ENCODE measurements at places on chromosomes 3 and 15. TPM values are rescaled to one million over a fixed set of nuclear protein-coding genes. Genes with fewer than 3 reads are reported as not detected.
A peak's percentile ranks its signal among the peaks of the same experiment; 100 is the strongest.

FRMD5 gene
- not detected for total RNA-seq

- H3K4me3 ChIP-seq = no peak overlapping the region
- H3K27me3 ChIP-seq = no peaks in the 10 kb centered on the region
- no peaks in the 10 kb centered on the region for H3K36me3 ChIP-seq
- no peaks in the 10 kb centered on the region for H3K4me1 ChIP-seq
- no peak overlapping the region for H3K27ac ChIP-seq
Measured at GRCh38 chr3:156617781-156618180, 56.6 kb upstream of the TIPARP start.

GRCh38 chr15:85607842-85608241 lies 186.9 kb downstream of the KLHL25 start:
- H3K36me3 ChIP-seq = peaks cover 13% of the 10 kb centered on the region
- DNase-seq = no peak
- no peaks in the 10 kb centered on the region for H3K4me1 ChIP-seq
- H3K4me3 ChIP-seq = no peak overlapping the region
- no peaks in the 10 kb centered on the region for H3K27me3 ChIP-seq
- H3K27ac ChIP-seq = peak overlapping the region; percentile 33

IFRD2 gene
- 55.7 TPM for total RNA-seq

CD96 gene
- total RNA-seq = 1.3 TPM

DNA sequence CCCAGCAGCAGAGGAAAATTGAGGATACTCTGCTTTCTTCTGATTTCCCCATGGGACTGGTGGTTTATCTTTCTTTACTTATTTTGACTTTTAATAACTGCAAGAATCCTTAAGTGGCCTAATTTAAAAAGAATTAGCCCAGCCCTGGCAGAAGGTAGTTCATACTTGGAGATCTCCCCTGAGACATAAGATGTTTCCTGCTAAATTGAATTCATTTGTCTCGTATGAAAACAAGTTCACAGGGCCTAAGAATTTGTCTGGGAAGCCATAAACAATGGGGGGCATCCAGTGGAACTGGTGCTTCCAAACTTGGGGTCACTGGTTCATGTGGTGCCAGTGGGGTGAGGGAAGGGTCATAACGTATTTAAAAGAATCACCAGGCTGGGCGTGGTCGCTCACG lies 283.1 kb upstream of the RASGRP1 start:
- H3K36me3 ChIP-seq = no peaks in the 10 kb centered on the region
- DNase-seq = no peak
- H3K4me1 ChIP-seq = no peaks in the 10 kb centered on the region
- no peaks in the 10 kb centered on the region for H3K27me3 ChIP-seq
- no peak overlapping the region for H3K27ac ChIP-seq

GRCh38 chr3:98917608-98918007 lies 16.1 kb upstream of the DCBLD2 start:
- H3K27me3 ChIP-seq = no peaks in the 10 kb centered on the region
- DNase-seq = no peak
- H3K4me1 ChIP-seq = no peaks in the 10 kb centered on the region
- no peaks in the 10 kb centered on the region for H3K36me3 ChIP-seq
- no peak overlapping the region for H3K4me3 ChIP-seq

SMCO1 gene
- not detected for total RNA-seq

DNA sequence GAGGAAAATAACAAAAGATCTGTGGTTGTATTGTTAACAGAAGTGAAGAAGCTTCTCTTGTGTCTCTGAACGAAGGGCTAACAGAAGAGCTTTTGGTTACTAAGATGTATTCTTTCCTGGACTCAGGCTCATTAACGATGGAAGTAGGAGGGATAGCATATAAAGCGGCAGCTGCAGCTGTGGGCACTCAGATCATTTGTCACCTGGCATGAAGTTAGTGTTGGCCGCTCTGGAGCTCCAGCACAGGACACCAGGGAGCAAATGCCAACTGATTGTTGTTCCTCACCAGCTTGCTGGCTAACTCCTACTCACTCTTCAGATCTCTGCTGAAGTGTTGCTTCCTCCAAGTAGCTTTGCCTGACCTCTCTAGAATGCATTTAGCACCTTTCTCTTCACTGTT lies 15.5 kb upstream of the SLITRK3 start:
- no peak for DNase-seq
- peaks cover 3% of the 10 kb centered on the region for H3K4me1 ChIP-seq
- H3K4me3 ChIP-seq = no peak overlapping the region
- H3K27me3 ChIP-seq = no peaks in the 10 kb centered on the region

CLSTN2 gene
- 2.2 TPM for total RNA-seq

VILL gene
- total RNA-seq = 2.2 TPM

MYO5C gene
- total RNA-seq = 8.6 TPM

DNA sequence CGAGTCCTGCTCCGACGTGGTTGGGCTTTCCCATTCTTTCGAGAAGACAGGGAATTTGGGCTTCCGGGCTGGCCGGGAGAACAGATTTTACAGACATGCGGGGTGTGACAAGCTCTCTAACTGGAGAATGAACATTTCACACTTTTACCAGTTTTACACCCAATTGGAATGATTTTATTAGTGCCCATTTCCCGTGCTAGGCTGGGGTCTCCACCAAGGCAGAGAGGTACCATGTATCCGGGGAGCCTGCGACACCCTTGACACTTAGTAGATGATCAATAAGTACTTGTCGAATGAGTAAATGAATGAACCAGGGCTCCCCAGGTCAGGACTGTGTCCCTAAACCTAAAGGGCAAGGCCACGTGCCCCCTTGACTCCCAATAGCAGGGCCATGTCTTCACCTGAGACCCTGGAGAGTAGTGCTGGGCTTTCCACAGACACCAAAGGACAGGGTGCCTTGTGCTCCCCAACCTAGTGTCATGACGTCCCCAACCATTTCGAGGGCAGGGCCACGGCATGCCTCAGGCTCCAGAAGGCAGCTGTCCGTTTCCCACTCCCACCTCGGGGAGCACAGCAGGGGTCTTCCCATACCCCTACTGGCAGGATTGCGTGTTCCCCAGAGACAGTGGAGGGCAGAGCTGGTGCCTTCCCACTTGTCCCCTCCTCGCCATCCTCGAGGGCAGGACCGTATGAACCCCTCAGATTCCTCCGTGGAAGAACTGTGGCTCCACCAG lies 679 bp upstream of the MYD88 start:
- H3K4me1 ChIP-seq = peaks cover 34% of the 10 kb centered on the region
- H3K4me3 ChIP-seq = peak overlapping the region; percentile 83
- H3K27me3 ChIP-seq = no peaks in the 10 kb centered on the region
- H3K27ac ChIP-seq = peak overlapping the region; percentile 88
- H3K36me3 ChIP-seq = peaks cover 21% of the 10 kb centered on the region

DNA sequence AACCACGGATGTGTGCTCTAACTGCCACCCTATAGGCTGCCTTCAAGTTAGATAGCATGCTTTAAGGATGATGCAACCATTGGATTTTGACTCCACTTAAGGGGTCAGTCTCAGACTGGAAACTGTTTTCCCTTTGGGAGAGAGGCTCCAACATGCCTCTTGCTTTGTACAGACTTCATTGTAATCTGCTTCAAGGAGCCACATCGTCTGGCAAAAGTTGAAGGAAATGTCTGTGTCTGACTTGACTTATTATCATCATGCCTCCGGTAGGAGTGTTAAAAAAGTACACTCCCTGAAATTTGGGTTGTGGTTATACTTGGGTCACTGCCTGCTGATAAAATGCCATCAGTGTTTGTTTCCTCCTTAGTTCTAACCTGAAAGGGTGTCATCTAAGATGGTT lies 245.4 kb upstream of the CDIN1 start:
- no peak overlapping the region for H3K27ac ChIP-seq
- H3K27me3 ChIP-seq = no peaks in the 10 kb centered on the region
- H3K36me3 ChIP-seq = no peaks in the 10 kb centered on the region
- no peaks in the 10 kb centered on the region for H3K4me1 ChIP-seq
- no peak overlapping the region for H3K4me3 ChIP-seq

- no peak for DNase-seq
- H3K4me3 ChIP-seq = no peak overlapping the region
- no peaks in the 10 kb centered on the region for H3K27me3 ChIP-seq
- no peaks in the 10 kb centered on the region for H3K36me3 ChIP-seq
Measured at GRCh38 chr3:31929826-31930502, 51.1 kb downstream of the OSBPL10 start.

- peaks cover 7% of the 10 kb centered on the region for H3K4me1 ChIP-seq
- H3K27me3 ChIP-seq = no peaks in the 10 kb centered on the region
- H3K4me3 ChIP-seq = no peak overlapping the region
- H3K27ac ChIP-seq = no peak overlapping the region
- H3K36me3 ChIP-seq = peaks cover 5% of the 10 kb centered on the region
Measured at GRCh38 chr3:24136624-24137310, 191.7 kb downstream of the NR1D2 start.

- no peaks in the 10 kb centered on the region for H3K36me3 ChIP-seq
- H3K27ac ChIP-seq = no peak overlapping the region
- DNase-seq = no peak
- H3K27me3 ChIP-seq = no peaks in the 10 kb centered on the region
- no peak overlapping the region for H3K4me3 ChIP-seq
Measured at GRCh38 chr3:20396335-20396734, 210.3 kb upstream of the SGO1 start.

DNA sequence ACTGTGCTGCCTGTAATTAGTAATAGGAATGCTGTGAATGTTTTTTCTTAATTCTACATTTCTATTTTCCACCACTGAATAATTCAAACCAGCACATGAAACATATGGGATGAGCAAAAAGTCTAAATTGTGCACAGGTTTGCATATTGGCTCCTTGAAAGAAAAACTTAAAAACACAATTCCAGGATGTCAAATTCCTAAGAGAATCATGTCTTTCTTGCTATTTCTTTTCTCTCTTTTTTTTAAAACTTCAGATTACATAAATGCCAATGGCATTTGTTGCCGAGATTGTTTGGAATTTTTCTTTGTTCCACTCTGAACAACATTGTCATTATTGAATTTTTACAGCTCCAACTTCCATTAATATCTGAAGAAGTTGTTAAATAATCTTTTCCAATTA lies 60.8 kb downstream of the VGLL3 start:
- no peak overlapping the region for H3K27ac ChIP-seq
- H3K27me3 ChIP-seq = no peaks in the 10 kb centered on the region
- no peak for DNase-seq

- H3K27ac ChIP-seq = peak overlapping the region; percentile 49
- no peak for DNase-seq
- no peaks in the 10 kb centered on the region for H3K27me3 ChIP-seq
- no peaks in the 10 kb centered on the region for H3K36me3 ChIP-seq
- no peak overlapping the region for H3K4me3 ChIP-seq
- peaks cover 9% of the 10 kb centered on the region for H3K4me1 ChIP-seq
Measured at GRCh38 chr15:80584973-80585525, 110.1 kb upstream of the ABHD17C start.

GRCh38 chr3:188720636-188721035 lies 451.1 kb upstream of the TPRG1 start:
- no peak for DNase-seq
- H3K4me3 ChIP-seq = no peak overlapping the region
- H3K4me1 ChIP-seq = peaks cover 39% of the 10 kb centered on the region
- peaks cover 1% of the 10 kb centered on the region for H3K36me3 ChIP-seq
- no peaks in the 10 kb centered on the region for H3K27me3 ChIP-seq

PAK6 gene
- total RNA-seq = 0.05 TPM

SLC12A8 gene
- total RNA-seq = 20.3 TPM

DNA sequence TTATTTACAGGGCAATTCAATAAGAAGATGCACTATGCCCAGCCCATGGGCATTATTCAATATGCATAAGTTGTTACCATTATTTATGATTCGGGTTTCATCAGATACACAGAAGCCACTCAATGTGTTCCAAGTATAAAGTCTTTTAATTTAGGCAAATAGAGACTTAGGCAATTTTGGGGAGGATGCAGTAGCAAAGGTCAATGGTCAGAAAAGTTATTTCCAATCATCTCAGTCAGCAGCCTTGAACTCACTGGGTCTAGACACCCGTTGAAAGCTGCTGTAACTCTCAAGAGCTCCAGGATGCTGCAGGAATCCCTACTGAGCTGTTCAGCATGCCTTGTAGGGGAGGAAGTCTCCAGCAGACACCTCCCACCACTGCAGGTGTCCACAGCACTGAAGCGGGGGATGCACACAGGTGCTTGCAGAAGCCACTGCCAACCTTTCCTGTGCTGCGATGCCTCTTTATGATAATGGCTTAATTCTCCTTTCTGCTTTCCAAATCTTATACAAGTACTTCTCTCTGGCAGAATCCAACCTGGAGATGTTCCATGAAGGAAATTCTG lies 155.0 kb upstream of the SUCLG2 start:
- H3K27me3 ChIP-seq = no peaks in the 10 kb centered on the region
- no peak for DNase-seq
- H3K36me3 ChIP-seq = no peaks in the 10 kb centered on the region
- no peak overlapping the region for H3K27ac ChIP-seq
- peaks cover 4% of the 10 kb centered on the region for H3K4me1 ChIP-seq

DNA sequence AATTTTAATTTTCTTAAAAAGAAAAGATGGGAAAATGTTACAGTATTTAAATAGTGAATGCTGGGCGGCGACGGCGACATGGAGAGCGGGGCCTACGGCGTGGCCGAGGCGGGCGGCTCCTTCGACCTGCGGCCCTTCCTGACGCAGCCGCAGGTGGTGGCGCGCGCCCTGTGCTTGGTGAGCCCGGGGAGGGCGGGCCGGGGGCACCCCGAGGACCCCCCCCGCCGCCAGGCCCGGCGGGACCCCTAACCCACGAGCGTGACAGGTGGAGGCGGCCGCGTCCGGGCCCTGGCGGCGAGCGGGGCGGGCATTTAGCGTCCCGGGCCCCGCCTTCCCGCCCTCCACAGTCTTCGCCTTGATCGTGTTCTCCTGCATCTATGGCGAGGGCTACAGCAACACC lies 38.4 kb upstream of the GOLGA8J start:
- H3K4me1 ChIP-seq = peaks cover 15% of the 10 kb centered on the region
- no peaks in the 10 kb centered on the region for H3K36me3 ChIP-seq
- no peak overlapping the region for H3K27ac ChIP-seq
- no peaks in the 10 kb centered on the region for H3K27me3 ChIP-seq
- DNase-seq = no peak
